Aortic smooth muscle cell (primary cell): ENCODE measurements at places on chromosomes 5 and 9. TPM values are rescaled to one million over a fixed set of nuclear protein-coding genes. Genes with fewer than 3 reads are reported as not detected.

Gene ARID3C
- 0.31 TPM in 1 of 2 replicates, not detected in the other for total RNA-seq

Gene TCOF1
- 6.5 and 8.7 TPM in 2 replicates for total RNA-seq

Gene DCP2
- total RNA-seq = 16.5 and 17.2 TPM in 2 replicates

Gene TLR4
- total RNA-seq = 88.0 and 89.8 TPM in 2 replicates

Gene WDR31
- 2.1 and 2.9 TPM in 2 replicates for total RNA-seq

Gene PLAC8L1
- total RNA-seq = 0.25 and 0.40 TPM in 2 replicates

Gene UGT3A1
- not detected in 2 replicates for total RNA-seq

Gene RABL6
- total RNA-seq = 57.2 and 62.2 TPM in 2 replicates

Gene OSMR
- 46.1 and 56.5 TPM in 2 replicates for total RNA-seq

Gene CLPTM1L
- 250 and 324 TPM in 2 replicates for total RNA-seq

Gene RNF183
- total RNA-seq = not detected in 2 replicates

Gene SLC23A1
- not detected in 2 replicates for total RNA-seq

Gene SELENOP
- 10.0 and 12.4 TPM in 2 replicates for total RNA-seq

Gene DOCK2
- 0.13 and 0.31 TPM in 2 replicates for total RNA-seq

Gene FCN1
- total RNA-seq = not detected in 2 replicates

Gene EIF4E1B
- total RNA-seq = not detected in 2 replicates

Gene BTF3
- total RNA-seq = 178 and 213 TPM in 2 replicates

Gene LHFPL2
- 60.8 and 90.5 TPM in 2 replicates for total RNA-seq

Gene IPO11
- total RNA-seq = 23.1 and 24.3 TPM in 2 replicates

Gene GPR150
- 0.06 and 0.13 TPM in 2 replicates for total RNA-seq

Gene PCDHGA4
- total RNA-seq = 4.0 and 7.5 TPM in 2 replicates

Gene KCNIP1
- total RNA-seq = not detected in 2 replicates

Gene EXOC3
- total RNA-seq = 48.4 and 51.2 TPM in 2 replicates

Gene CDH6
- total RNA-seq = 44.7 and 76.2 TPM in 2 replicates

Gene SPINK7
- not detected in 2 replicates for total RNA-seq

Gene CCNH
- total RNA-seq = 93.6 and 112 TPM in 2 replicates

Gene RETREG1
- total RNA-seq = 1.1 and 1.6 TPM in 2 replicates

Gene CTXN3
- not detected in 2 replicates for total RNA-seq

Gene SYNPO
- 12.4 and 17.6 TPM in 2 replicates for total RNA-seq

Gene PLPP7
- total RNA-seq = 15.0 and 16.9 TPM in 2 replicates

Gene C9orf50
- 0.13 and 0.19 TPM in 2 replicates for total RNA-seq

Gene FBP2
- 0.06 TPM in 1 of 2 replicates, not detected in the other for total RNA-seq

Gene FCHSD1
- 21.0 and 25.1 TPM in 2 replicates for total RNA-seq

Gene PCDHGB4
- 20.1 and 26.5 TPM in 2 replicates for total RNA-seq

Gene CARTPT
- not detected in 2 replicates for total RNA-seq

Gene MAMDC2
- total RNA-seq = 2.5 and 2.6 TPM in 2 replicates

Gene MAP3K1
- 8.2 and 12.9 TPM in 2 replicates for total RNA-seq

Gene AHRR
- 24.2 and 28.8 TPM in 2 replicates for total RNA-seq

Gene PCDHGB5
- 21.0 and 29.1 TPM in 2 replicates for total RNA-seq

Gene AIF1L
- 0.75 and 0.92 TPM in 2 replicates for total RNA-seq

Gene LCN1
- not detected in 2 replicates for total RNA-seq

Gene PCDHGA1
- total RNA-seq = 1.1 TPM in 2 replicates

Gene SV2C
- under 0.01 TPM in 1 of 2 replicates, not detected in the other for total RNA-seq

Gene PCDHAC2
- total RNA-seq = 0.31 and 0.53 TPM in 2 replicates

Gene ESM1
- total RNA-seq = 138 and 406 TPM in 2 replicates

Gene ZDHHC11B
- total RNA-seq = 0.26 TPM in 1 of 2 replicates, not detected in the other

Gene RNF180
- 6.1 and 8.2 TPM in 2 replicates for total RNA-seq

Gene SLC6A18
- not detected in 2 replicates for total RNA-seq

Gene EXOSC2
- 20.0 and 30.6 TPM in 2 replicates for total RNA-seq

Gene GALNT10
- 35.0 and 35.7 TPM in 2 replicates for total RNA-seq

Gene TMCO6
- 6.1 and 7.0 TPM in 2 replicates for total RNA-seq

Gene GFRA3
- not detected in 2 replicates for total RNA-seq

Gene LCN10
- not detected in 2 replicates for total RNA-seq

Gene VLDLR
- total RNA-seq = 2.2 and 3.0 TPM in 2 replicates

Gene SLC34A3
- total RNA-seq = 0.06 and 0.13 TPM in 2 replicates

Gene RAB24
- total RNA-seq = 17.8 and 22.1 TPM in 2 replicates

Gene ADAMTS13
- 1.8 and 2.0 TPM in 2 replicates for total RNA-seq

Gene NDUFA8
- total RNA-seq = 31.5 and 39.6 TPM in 2 replicates

Gene LRRC19
- not detected in 2 replicates for total RNA-seq

Gene PTGS1
- total RNA-seq = 38.4 and 138 TPM in 2 replicates
